ENCODE measurements at places on chromosomes 3 and 15.

GRCh38 chr3:120475722-120476377, 25.1 kb upstream of the FSTL1 start:
- DNase-seq, result no peak

- DNase-seq, result no peak
These were observed 65.8 kb downstream of the SMARCC1 start for GRCh38 chr3:47715928-47716327.

- no peak for DNase-seq
These were observed 4.0 kb upstream of the CFAP100 start for GRCh38 chr3:126390751-126391150.

DNA sequence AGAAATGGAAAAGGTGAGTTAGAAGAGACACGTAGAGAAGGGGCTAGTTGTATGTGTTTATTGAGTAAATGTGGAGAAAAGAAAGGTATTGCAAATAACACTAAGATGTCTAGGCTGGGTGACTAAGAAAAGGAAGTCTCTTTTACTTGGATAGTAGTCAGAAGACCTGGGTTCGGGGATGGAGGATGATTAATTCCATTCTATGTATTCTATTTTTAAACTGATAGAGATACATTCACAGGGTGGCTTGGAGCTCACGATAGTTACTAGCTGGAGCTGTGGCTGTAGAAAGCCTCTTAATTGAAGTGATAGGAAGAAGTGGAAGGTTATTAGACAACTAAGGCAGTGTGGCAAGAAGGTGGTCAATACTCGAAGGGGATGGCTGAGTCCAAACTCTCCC, 65.9 kb upstream of the TNIK start:
- DNase-seq, result no peak

GRCh38 chr15:81851757-81852156, 194.1 kb downstream of the MEX3B start:
- no peak for DNase-seq

GRCh38 chr3:179098388-179099077, 26.9 kb upstream of the ZMAT3 start:
- no peak for DNase-seq

GRCh38 chr3:149726716-149727407, 25.4 kb downstream of the COMMD2 start:
- DNase-seq, result no peak

DNA sequence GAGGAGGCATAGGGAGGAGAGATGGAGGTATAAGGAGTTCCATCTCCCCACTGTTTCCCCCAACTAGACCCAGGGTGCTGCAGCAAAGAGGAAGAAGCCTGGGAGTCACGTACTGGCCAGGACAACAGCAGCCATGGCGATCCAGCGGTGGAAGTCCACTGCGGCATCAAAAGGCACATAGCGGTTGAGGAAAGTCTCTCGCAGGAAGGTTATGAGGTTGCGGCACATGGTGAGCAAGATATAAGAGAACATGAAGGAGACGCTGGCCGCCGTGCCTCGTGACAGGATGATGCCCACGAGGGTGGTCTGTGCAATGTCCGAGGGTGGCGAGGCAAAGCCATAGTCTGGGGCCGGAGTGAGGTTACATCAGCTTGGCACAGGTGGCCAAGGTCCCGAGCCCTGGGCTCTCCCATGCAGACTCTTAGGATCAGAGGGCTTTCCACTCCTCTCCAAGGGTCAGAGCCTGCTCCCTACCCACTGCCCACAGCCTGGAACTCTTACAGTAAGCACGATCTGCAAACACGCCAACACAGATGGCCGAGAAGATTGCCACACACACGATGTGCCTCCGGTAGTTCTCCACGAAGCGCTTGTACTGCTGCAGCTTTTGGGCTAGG, 14.3 kb downstream of the DUOX2 start:
- DNase-seq, result no peak

DNA sequence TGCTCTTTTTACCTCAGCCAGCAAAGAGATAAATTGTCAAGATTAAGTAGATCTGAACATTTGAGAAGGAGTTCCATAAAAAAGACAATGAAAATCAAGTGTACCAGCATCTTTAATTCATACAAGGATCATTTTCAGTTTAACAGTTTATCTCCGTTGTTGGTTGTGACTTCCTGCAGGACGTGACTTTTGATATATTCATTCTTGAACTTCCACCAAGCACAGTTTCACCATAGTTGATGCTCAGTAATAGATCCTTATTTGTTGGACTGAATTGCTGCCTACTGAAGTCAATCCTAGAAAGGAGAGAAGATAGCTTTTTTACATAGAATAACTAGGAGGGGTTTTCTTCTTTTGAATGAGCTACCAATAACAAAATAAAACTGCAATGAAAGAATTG, 408.2 kb downstream of the LPP start:
- DNase-seq, result no peak

DNA sequence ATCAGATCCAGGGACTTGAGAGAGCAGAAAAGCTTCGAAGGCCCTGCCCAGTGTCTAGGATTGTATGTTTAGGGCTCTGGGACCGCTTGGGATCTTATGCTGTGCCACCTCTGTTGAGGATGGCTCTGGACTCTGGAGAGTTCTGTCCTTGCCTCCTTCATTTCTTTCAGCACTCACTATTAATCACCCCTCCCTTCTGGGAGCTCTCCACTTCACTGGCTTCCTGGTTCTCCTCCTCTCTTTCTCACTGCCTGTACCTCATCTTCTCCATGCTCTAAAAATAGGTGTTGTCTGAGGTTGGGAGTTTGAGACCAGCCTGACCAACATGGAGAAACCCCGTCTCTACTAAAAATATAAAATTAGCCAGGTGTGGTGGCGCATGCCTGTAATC, 17.3 kb downstream of the MAPKBP1 start:
- no peak for DNase-seq

DNA sequence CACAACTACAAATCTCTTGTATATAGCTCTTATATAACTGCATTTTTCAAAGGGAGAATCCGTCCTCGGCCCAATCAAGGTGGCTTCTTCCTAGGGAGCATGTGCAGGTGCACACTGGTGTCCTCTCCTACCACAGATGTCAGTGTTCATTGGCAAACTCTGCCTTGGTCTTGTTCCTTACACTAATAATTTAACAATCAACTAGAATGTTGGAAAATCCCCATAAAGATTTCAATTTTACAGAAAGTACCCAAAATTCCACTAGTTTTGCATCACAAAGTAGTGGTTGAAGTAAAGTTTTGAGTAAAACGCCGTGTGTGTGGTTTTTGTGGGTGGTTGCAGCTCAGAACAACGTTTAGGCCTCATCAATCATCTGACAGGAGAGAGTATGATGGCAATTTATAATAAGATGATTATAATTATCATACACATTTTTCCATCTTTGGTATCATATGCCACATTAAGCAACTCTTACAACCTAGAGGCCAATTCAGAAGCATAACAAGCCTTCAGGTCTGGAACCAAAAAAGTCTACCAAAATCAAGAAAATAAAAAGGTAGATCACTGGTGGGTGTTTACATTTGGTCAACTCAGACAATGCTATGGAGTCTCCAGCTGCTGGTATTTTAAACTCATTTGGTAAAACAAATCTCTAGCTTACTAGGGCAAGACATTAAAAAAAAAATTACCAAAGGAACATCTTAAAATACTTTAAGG, 128.9 kb upstream of the BHLHE40 start:
- no peak for DNase-seq

- DNase-seq, result peak; percentile 30
These were observed 80.3 kb downstream of the TM4SF4 start for GRCh38 chr3:149554826-149555225.

- DNase-seq, result no peak
These were observed 115.9 kb downstream of the EEFSEC start for GRCh38 chr3:128269006-128269775.

- DNase-seq, result peak; percentile 16
These were observed 294.4 kb downstream of the KBTBD8 start for GRCh38 chr3:67292356-67293121.

DNA sequence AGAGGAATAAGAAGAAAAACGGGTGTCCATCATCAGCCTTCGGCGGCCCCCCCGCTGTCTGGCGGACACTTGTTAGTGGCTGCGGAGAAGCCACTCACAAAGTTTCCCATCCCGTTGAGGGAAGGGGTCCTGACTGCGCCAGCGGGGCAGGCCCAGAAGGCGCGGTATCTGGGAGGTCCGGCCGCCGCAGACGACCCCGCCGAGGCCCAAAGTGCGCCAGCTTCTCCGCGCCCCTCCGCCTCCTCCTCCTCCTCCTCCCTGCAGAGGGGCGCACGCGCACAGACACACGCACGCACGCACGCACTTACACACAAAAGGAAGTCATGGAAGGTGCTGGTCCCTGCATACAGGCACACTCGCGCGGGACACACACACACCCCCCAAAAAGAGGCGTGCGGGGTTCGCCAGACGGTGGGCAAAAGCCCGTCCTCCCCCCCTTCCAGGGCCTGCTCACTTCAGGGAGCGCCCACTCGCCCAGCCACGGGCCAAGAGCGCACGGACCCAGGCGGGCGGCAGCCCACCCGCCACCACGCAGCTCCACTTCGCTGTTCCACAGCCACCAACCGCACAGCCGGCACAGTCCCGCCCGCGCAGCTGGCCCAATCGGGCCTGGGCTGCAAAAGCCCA, 18.0 kb downstream of the ZNF148 start:
- peak; percentile 26 for DNase-seq

DNA sequence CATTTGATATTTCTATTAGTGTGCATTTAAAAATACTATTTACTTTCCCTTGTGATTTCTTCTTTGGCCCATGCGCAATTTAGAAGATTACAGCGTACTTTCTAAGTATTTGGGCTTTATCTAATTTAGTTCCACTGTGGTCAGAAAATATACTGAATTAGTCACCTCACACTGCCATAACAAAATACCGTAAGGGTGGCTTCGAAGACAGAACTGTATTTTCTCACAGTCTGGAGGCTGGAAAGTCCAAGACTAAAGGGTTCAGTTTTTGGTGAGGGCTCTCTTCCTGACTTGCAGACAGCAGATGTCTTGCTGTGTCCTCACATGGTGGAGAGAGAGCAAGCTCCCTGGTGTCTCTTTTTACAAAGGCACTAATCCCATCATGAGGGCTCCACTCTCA, 286.2 kb downstream of the ADAMTSL3 start:
- DNase-seq, result no peak

DNA sequence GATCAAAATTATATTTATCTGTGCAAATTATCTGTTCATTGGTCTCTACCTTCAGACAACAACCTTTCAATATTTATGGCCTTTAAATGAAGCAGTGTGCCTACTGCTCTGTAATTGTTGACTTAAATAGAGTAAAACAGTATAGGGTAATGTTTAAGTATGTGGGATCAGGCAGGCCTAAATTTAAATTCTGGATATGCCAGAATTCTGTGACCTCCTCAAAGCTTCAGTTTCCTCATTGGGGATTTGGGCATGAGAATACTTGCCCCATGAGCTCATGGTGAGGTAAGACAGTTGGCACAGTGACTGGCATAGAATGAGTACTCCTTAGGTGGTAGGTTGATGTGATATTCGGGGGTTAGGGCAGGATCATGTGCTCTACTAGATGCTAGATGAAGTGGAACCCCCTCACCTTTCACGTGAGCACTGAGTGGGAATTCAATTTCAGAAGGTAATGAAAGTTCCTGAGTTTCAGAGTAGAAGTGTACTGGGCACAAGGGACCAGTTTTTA, 14.9 kb downstream of the ARL8B start:
- DNase-seq, result no peak

DNA sequence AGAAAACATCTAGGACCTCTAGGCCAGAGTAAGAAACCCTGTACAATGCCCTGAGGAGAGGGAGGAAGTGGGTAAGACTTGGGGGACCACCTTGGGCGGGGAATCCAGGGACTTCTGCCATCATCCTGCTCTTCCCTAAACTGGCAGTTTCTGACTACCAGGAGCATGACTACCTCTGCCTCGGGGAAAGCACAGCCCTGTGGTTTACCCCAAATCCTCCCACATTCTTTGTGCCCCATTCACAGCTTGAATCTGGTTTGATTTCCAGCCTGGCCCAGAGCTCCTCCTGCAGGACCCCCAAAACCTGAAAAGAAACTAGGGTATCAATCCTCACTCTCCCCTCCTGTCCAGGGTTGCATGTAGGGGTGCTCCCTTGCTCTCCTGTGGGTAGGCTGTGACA, 4.7 kb downstream of the C3orf18 start:
- DNase-seq, result no peak

DNA sequence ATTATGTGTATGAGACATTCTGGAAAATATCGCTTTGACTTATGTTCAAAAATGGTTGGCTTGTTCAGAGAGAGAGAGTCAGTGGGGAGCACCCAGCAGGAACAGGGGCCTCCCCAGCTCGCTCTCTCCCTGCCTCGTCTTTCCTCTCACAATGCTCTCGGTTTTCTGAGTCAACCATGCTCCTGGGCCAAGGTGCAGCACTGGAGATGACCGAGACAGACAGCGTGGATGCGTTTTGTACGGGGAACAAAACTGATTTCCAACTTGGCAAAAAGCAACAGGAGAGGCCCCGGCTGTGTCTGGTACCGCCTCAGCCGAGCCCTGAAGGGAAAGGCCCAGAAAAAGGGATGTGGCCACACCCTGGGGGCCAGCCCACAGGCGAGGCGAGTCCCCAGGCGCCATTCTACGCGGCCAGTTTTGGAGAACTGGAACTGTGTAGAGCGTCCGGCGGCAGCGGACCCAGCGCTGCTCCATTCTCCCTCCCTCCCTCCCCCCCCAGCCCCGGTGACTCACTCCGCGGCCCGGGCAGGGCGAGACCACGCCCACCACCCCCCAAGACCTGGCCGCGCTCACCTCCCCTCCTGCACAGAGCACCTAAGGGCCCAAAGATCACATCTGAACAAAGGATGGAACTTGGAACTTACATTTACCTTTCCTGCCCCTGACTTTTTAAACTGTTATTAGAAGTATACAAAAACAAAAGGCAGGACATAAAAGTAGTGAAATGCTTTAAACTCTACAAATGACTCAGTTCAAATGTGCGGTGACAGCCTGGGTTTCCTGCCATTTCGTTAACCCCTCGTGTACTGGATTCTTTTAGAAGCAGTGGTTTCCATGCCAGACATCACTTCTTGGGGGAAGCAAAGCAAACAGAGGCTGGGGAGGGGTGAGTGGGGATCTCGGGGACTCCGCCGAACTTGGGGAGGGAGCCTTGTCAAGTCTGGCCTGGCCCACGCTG, 12.7 kb downstream of the ATP10A start:
- peak; percentile 64 for DNase-seq

DNA sequence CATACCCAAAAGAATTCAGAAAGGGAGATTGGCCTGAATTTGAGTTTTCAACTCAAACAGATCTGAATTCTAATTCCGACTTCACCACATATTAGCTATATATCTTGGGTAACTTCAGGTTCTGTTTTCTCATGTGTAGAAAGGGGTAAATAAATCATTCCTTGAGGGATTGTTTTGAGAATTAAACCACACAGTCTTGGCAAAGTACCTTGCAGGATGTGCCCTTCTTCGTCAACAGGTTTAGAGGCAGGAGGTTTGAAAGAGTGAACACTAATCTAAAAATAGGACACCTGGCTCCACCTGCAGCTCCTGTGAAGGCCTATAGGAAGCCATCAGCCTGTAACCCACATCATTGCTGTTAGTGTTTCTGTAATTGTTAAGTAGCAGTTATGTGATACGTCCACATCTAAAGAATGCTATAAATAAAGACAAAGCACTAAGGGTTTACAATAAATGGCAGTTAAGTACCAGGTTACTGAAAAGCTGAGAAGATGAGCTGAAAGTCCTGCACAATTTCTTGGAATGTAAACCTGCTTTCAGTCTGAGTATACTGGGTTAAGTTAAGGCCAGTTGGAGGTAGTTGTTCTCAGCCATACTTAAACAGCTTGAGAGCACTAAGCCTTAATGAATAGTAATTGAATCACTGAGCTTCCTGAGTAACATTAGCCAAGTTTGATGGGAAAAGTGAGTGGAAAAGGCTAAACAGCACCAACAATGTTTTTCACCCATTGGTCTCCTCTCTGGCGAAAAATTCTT, 6.0 kb downstream of the CCDC80 start:
- DNase-seq, result no peak

- no peak for DNase-seq
These were observed 18.6 kb downstream of the FGD5 start for GRCh38 chr3:14837186-14837877.

Data from transverse colon (tissue), 4 donors.